ENCODE measurements at places on chromosomes 4 and X.

- DNase-seq: no peak
Observed at GRCh38 chrX:97374266-97374665, 490.6 kb downstream of the RPA4 start.

GRCh38 chr4:36337665-36338185 lies 56.3 kb downstream of the DTHD1 start:
- no peak for DNase-seq

- peak; percentile 66 for DNase-seq
Observed at GRCh38 chrX:43813898-43814297, 68.4 kb downstream of the MAOB start.

- no peak for DNase-seq
Observed at GRCh38 chrX:124736553-124737270, 390.3 kb downstream of the SH2D1A start.

- DNase-seq: no peak
Observed at GRCh38 chr4:8745826-8746225, 125.8 kb downstream of the HMX1 start.

- DNase-seq: no peak
Observed at GRCh38 chr4:98801259-98801725, 127.6 kb downstream of the EIF4E start.

DNA sequence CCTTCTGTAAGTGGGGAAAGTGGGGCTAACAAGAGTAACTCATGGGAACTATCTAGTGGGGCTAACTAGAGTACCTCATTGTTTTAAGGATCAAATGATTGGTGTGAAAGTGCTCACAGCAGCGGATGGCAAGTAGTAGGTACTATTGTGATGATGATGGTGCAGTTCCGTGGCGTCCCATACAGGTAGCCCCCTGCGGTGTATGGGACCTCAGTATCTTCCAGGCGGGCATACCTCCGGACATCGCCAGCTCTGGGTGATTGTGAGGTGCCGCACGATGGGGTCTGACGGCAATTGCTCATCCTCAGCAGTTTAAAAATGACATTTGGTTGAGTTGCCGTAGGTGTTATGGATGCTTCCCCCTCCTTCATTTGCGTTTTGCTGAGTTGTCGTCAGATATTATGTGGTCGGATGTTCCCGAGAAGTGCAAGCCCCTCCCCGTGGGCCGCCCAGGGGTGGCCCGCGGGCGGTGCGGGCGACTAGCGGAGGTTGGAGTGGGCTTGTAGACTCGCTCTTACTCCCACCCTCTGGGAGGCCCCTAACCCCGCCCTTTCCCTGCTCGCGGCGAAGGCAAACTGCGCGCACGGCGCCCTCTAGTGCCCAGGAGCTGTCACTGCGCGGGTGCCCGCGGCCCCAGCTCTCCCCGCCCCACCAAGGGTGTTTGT lies 18.3 kb upstream of the GPR101 start:
- peak; percentile 57 for DNase-seq

GRCh38 chr4:184400891-184401290 lies 73.5 kb downstream of the IRF2 start:
- DNase-seq: no peak

- DNase-seq: no peak
Observed at GRCh38 chr4:94036964-94037363, 170.7 kb upstream of the SMARCAD1 start.

GRCh38 chr4:96146686-96147085 lies 306.8 kb downstream of the PDHA2 start:
- DNase-seq: no peak

- DNase-seq: no peak
Observed at GRCh38 chr4:73856518-73856917, 3.4 kb downstream of the PF4V1 start.

- no peak for DNase-seq
Observed at GRCh38 chr4:93659629-93660028, 168.9 kb upstream of the ATOH1 start.

GRCh38 chr4:73620115-73620792 lies at the start of gene RASSF6:
Gene RASSF6 (minus strand): TSS chr4:73620436. CDS start chr4:73611795, 8,641 bp downstream.
- DNase-seq: no peak
